Stimulated activated CD8-positive, alpha-beta memory T cell treated with anti-CD3 and anti-CD28 coated beads, Interleukin-4, amount 100 ng/mL, for 4 hours (primary cell): ENCODE measurements at places on chromosomes 4 and X.

DNA sequence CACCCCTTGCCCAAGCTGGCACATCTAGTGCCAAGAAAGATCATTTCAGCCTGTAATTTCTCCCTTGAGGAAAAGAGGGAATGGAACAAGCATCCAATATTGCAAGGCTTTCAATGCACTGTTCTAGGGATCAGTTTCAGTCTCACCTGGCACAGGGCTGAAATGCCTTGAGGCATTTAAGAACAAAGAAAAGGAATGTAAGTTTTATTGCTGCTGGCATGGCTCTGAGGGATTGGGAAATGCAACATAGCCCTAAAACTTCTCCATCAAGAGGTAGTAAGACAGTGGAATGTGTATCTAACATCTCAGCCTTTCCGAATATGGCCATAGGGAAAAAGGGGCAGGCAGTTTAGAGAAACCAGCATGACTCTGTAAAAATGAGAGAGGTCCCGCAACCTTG, 732.6 kb upstream of the LCORL start:
- DNase-seq: no peak

GRCh38 chrX:3244203-3244743, 102.2 kb downstream of the MXRA5 start:
- DNase-seq: no peak

- DNase-seq: no peak
Observed at GRCh38 chr4:78244705-78245485, 187.8 kb downstream of the FRAS1 start.

DNA sequence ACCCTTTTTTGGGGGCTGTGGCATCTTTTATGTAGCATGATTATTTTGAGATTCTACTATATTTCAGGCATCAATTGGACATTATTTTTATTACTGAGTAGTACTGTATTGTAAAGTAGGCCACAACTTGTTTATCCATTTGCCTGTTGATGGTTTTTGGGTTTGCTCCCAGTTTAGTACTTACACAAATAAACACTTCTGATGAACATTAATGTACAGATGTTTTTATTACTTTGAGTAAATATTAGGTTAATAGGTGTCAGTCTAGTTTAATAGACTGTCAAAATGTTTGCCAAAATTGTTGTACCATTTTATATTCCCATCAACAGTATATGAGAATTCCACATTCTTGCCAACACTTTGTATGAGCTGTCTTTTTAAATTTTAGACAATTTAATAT, 214.9 kb upstream of the MAD2L1 start:
- DNase-seq: no peak

- DNase-seq: no peak
Observed at GRCh38 chr4:3470244-3471097, 7.4 kb downstream of the DOK7 start.

DNA sequence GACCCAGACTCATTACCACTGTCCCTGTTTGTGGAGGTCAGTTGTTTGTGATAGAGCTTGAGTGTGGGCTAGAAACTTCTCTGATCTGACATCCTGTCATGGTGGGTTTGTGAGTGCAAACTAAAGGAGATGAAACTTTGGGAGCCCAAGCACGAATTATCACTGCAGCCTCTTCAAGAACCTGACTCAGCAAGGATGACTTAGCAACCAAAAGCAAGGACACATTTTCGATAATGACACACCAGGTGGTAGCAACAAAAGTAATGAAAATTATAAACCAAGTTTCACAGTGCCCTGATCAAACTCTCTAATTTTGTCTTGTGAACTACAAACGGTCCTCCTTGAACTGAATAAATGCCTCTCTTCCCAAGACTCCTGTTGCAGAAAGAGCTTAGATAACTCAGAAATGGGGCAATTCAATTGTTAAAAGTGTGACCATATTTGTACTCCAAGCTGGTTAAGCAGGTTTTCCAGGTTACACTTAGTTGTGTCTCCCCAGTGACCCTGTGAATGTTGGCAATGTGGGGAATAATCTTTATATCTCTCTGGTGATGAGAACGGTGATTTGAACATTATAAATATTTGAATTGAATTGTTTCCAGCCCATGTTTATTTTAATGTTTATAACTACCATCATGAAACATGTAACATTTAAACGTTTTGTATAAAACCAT, 52.6 kb upstream of the ATP8A1 start:
- no peak for DNase-seq

GRCh38 chr4:2931512-2932301, 31.5 kb downstream of the NOP14 start:
- DNase-seq: no peak

DNA sequence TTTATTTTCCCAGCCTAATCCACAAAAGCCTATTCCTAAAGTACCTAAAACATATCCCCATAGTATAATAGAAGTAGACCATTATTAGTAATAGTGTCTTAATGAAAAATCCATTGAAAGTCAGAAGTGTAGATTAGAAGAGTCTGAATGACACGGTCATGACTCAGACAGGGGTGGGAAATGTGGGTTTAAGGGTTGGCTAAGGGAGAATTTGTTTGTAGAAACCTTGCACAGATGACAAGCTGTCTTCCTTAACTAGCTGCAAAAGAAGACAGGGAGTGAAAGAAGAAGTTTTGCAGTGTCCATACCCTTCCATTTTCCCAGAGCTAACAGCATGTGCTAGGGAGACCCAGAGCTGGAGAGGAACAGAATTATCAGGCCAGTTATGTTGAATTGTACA, 242.7 kb upstream of the ETNPPL start:
- DNase-seq: no peak

- DNase-seq: no peak
Observed at GRCh38 chr4:139367421-139368090, 65.3 kb upstream of the NDUFC1 start.

- DNase-seq: no peak
Observed at GRCh38 chr4:24395937-24396336, 188.4 kb downstream of the DHX15 start.

GRCh38 chr4:102143433-102143832, 201.8 kb downstream of the SLC39A8 start:
- no peak for DNase-seq

GRCh38 chrX:52923781-52924241, 26.7 kb downstream of the FAM156B start:
- DNase-seq: no peak

- no peak for DNase-seq
Observed at GRCh38 chr4:139654516-139654915, 11.1 kb upstream of the MGST2 start.

DNA sequence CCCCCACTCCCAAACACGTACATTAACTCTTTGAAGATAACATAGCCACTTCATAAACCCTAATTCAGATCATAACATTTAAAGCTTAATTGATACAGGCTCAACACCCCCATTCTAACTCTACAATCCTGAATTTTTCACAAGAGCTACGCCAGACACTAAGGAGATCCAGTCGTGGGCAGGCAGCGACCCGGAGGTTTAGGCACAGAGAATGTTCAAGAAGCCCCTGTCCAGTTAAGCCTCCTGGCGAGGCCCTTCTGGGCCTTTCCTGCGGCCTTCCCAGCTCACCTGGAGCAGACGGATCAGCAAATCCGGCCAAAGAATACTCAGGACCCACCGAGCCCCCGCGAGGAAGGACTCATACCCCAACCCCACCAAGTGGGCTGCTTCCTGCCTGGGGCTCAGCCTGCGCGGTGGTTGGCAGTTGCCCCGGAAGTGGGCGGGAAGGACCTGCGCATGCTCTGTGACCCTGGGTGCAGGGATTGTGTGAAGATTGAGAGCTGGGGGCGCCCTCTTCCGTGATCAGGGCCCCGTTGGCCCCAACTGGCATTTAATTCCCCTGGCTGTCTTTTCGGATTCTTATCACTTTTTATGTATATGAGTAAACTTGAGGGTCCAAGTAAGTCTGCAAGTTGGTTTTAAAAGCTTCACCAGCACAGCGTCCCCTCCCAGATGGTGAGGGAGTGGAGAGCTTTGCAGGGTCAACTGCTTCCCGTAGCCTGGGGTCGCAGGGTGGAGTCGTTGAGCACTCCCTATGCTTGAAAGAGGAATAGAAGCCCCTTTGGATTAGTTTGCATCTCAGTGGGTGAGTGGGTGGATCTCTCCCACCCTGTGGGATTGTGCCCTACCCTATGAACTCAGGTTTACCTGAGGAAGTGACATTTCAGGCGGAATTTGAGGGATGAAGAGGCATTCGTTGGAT, at the start of gene TRIM61:
Gene TRIM61, minus strand, starts transcription at position 415 of the 922 bp plus-strand sequence. CDS start 7,655 bp downstream, outside the sequence.
- peak; percentile 3 for DNase-seq

DNA sequence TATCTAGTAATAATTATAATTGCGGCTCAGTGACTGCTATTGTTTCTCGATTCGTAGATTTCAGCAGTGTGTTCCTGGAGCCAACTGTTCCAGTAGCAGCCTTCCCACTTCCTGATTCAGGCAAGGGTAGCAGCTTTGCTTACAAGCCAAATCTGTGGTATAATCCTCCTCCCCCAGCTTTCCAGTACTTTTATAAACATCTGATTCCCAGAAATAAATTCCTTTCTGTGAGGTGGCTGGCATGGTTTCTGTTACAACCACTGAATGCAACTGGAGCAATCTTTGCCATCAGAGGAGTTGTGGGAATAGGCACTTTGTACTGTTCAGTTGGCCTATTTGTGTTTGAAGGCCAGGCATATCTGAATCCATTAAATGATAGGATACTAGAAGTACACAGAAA, 80.0 kb downstream of the GLRA3 start:
- DNase-seq: no peak

GRCh38 chrX:2928583-2929434, at the start of gene ARSD:
ARSD (minus strand) TSS chrX:2929339; CDS start chrX:2929275, 64 bp downstream.
- DNase-seq: no peak

DNA sequence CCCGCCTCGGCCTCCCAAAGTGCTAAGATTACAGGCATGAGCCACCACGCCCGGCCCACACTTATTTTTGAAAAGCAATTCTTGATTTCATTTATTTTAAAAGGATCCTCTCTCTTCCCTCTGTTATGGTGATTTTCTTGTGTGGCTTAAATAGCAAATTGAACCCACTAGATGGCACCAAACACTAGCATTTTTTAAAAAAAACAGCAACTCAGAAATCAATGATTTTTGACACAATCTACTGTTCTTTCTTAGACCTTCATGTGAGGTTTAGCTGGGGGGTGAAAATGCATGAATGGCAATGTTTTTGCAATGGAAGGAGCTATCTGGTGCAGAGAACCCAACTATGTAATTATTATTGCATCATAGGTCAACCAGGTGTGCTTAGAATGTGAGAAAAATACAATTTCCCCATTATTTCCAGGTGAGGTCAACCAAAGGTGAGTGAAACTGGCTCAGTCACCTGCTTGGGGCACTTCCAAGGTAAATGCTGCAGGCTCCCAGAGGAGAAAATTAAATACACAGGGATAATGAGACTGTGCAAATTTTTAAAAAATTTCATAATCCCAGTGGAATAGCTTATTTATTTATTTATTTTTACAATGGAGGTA, 226.7 kb upstream of the PRKX start:
- no peak for DNase-seq

GRCh38 chrX:131235768-131236545, 53.1 kb downstream of the IGSF1 start:
- no peak for DNase-seq

DNA sequence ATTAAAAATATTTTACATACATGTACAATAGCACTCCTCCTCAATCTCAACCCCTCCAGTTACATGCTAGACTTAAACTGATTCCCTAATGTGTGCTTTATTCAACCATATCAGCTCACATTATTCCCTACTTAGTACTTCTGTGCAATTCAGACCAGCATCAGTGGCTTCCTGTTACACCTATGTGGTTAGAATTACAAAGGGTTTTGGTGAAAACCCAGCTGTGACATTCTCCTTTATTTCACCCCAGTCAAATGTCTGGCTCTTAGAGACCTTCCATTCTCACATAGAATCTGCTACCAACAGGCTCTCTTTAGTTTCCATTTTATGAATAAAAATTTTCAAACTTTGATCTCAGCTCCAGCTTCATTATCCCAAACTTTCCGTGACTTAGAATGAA, 85.2 kb upstream of the SLC7A11 start:
- no peak for DNase-seq

- DNase-seq: no peak
Observed at GRCh38 chr4:177485528-177485927, 43.3 kb upstream of the AGA start.

DNA sequence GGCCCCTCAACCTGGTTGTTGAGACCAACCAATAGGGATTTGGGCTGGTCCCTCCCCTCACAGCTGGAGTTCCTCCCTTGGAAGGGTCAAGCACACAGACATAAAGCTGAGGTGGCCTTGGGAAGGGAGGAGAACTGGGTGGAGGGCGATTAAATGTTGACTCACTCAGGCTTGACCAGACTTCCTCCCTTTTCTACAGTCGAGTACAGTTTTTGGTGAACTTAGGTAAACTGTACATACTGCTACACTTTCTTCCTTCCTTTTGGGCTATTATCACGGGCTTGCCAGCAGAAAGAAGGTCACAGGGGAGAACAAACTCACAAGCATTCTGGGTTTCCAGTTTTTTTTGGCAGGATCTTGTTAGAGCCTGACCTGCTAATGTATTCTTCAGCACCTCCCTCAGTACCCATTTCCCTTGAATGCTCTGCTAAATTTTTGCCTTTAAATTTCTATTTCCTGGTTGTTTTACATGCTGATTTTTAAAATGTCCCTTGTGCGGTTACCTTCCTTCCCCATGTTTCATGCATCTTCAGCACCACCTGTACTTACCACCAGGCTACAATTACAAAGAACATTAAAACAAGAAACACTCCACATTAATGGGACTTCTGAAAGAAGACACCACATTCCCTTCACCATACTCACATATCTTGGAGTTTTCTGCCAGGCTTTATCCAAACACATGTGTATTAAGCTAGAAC, 135.2 kb upstream of the RASGEF1B start:
- DNase-seq: no peak

DNA sequence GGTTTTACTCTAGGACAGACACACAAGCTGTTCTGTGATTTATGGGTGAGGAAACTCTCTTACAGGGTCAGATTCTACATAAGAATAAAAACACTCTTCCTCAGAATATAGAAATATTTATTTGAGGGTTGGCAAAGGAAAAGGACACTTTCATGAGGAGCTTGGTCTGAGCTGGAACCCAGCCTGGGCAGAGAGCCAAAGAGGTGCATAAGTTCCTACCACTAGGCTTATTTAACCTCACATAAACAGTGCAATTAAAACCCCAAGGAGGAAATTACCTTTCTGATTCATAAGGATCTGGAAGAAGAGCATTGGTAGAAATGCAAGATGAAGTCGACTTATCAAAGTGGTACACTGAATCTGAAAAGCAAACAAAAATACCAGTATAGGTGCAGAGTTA, 32.9 kb downstream of the SETD7 start:
- DNase-seq: no peak

GRCh38 chrX:6384371-6384770, 150.5 kb downstream of the VCX3A start:
- DNase-seq: no peak

DNA sequence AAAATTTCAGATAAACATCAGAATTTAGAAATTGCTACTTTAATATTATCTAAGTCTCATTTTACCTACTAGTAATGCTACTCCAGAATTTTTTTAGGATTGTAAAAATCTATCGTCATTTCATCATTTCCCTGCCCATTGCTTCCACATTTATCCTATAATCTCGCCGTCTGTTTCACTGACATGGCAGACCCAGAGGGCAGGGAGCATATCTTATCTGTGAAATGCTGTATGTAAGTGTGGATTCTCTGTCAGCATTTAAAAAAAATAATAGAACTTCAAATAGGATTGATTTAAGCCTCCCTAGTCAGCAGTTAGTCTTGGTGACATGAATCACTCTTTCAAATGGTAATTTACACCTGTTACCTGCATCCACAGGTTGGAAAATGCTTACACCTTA, 314.4 kb downstream of the PCDH7 start:
- no peak for DNase-seq
